AG04449 (cell line): ENCODE measurements at places on chromosomes 4 and X.

- no peak for DNase-seq
These were observed 3.1 kb upstream of the SLC6A8 start for GRCh38 chrX:153684467-153685155.

- DNase-seq: no peak
These were observed at the start of gene DLG3 for GRCh38 chrX:70444326-70444945. TSS of gene DLG3 (plus strand) at chrX:70444835. CDS start at chrX:70445202, 367 bp downstream.

DNA sequence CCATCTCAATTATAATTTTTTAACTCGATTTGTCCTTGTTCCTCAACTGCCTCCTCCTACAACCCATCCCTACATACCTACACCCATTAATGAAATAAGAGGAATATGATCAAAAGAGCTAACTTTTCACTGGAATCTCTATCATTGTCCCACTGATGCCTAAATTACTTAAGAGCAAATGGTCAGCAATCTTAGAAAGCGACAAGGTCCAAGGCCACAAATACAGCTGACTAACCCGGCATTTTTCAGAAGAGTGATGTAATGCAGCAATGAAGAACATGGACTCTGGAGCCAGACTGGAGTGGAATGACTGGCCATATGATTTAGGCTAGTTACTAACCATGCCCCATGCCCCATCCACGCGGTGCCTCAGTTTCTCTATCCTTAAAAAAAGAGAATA is 56.2 kb downstream of the PPA2 start:
- no peak for DNase-seq

GRCh38 chr4:1164040-1164439 is 8.3 kb downstream of the SPON2 start:
- DNase-seq: no peak

- no peak for DNase-seq
These were observed at the start of gene MTNR1A for GRCh38 chr4:186554914-186555827. TSS of gene MTNR1A (minus strand) at chr4:186555567. CDS start at chr4:186555365, 202 bp downstream.

DNA sequence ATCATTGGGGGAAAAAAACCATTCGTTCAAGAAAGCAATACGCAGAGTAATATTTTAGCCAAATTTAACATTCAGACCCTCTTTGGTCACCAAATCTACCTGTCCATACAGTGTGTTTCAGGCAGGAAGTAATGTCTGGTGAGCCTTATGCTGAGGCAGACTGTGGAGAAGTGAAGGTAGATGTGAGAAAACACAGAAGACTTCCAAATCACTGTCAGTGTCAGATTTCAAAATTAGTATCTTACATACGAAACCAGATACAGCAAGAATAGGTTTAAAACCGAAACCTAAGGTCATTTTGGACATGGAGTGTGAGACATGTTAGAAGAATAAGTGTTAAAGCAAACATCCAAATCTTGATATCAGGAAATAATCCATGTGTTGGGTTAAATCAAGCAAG is 664.5 kb upstream of the HTR2C start:
- DNase-seq: no peak

GRCh38 chr4:16196482-16197393 is 29.5 kb downstream of the TAPT1 start:
- DNase-seq: no peak

DNA sequence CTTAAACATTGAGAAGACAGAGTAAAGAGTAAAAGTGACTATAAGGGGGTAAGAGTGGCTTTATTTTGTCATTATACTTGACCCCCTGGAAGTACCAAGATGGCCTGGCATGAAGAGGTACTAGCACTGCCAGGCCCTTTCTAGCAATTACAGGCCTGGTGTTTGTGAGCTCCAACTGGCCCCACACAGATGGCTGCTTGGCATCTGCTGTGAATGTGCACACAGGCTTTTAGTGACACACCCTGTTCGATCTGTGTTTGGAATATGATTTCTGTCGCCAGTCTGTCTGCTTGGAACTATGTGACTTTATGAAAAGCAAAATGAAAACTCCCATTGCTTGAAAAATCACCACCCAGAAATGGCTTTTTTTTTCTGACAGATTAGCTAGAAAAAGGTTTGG is 123.3 kb downstream of the CLCN4 start:
- no peak for DNase-seq
